Tongue (tissue), 3 donors: ENCODE measurements at places on chromosomes 5 and 9.

DNA sequence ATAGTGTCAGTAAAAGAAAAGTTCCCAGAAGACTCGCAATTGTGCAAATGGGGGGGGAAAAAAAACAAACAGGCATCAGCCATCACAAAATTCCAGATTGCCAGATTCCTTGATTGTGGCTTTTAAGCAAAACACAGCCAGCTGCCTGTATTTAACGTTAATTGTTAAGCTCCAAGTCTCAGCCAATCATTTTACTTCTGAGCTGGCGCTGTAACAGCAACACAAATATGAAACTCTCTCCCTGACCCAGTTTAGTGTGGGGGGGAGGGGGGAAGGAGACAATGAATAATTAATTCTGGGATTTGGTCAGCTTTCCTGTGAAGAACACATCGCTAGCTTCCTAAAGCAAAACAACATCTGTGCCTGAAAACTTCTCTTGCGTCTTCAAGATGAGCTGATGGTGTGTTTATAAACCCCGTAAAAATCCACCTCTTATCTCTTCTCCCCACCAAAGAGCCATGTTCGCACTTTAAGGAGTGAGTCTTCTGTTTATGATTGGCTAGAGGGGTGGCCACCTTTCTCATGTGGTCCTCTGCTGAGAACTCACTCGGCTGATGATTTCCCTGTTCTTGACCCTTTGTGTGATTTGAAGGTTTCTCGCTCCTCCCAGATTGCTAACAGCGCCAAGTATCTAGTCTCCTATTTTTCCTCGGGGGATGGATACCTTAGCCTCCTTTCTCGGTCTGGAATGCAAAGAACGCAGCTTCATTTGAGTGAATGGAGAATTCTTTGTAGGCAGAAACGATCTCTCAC is 160.2 kb upstream of the DAPK1 start:
- DNase-seq, result peak; percentile 60

GRCh38 chr5:179839328-179840256 is 18.9 kb downstream of the SQSTM1 start:
- DNase-seq, result no peak

- no peak for DNase-seq
Observed at GRCh38 chr5:56323505-56323904, 90.4 kb upstream of the ANKRD55 start.

GRCh38 chr9:87491523-87491922 is 6.1 kb upstream of the DAPK1 start:
- no peak for DNase-seq

GRCh38 chr5:25955337-25955736 is 1083.0 kb downstream of the CDH9 start:
- DNase-seq, result no peak

- DNase-seq, result no peak
Observed at GRCh38 chr9:116275418-116276195, 122.0 kb downstream of the PAPPA start.

DNA sequence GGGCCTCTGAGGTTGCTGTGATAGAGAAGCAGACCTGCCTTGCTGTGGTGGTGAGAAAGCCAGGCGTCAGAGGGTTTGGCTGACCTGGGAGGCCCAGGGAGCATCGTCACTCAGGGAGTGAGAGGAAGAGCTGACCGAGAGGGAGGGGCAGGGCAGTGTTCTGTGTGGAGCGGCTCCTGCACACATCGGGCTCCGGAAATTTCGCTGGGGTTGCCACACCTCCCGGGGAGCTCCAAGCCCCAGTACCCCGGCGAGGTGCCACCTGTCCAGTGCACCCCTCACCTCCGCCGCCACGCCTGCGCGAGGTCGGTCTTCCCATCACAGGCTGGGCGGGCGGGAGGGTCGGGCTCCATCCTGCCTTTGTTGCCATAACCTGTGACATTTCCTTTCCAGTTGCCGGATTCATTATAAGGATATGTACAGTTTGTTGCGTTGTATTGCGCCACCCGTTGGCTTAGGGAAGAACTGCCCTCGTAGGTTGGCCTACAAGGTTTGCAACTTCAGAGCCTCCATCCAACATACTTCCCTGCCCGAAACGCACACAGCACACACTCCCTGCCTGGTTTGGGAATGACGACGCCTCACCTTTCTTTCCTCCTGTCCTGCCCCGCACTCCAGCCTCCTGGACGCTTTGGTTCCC is 223.2 kb downstream of the CACNA1B start:
- DNase-seq, result no peak

DNA sequence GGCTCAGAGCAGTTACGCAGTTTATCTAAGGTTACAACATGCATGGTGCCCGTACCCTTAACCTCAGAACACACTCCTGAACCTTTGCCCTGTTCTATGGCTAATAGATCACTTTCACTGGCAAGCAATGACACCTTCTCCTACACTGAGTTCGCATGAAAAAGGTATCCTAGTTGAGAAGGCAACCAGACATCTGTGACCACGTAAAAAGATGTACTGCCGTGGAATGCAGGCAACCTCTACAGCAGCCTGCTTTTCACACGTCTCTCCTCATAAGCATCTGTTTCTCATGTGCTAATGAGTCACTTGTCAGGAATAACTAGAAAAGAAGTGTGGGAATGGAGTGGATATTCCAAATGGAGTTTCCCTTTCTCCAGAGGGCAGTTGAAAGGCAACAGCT is 71.4 kb downstream of the FBXO38 start:
- DNase-seq, result no peak

DNA sequence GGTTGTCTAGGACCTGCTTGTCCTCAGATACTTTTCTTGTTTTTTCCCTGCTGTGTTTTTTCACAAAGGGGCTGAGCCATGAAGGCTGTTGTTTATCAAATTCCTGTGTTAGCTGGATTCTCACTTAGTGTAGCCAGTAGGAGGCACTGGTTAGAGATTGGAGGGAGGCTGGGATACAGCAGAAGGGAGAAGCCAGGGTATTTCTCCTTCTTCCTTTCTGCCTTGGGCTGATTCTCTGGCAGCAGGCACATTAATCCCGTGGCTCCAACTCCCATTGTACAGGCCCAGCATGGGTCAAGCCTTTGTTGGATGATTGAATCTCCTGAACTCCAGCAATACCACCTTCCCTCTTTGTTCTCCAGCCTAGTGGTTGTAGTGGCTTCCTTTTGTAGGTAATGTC is 46.4 kb upstream of the FAM170A start:
- DNase-seq, result no peak

DNA sequence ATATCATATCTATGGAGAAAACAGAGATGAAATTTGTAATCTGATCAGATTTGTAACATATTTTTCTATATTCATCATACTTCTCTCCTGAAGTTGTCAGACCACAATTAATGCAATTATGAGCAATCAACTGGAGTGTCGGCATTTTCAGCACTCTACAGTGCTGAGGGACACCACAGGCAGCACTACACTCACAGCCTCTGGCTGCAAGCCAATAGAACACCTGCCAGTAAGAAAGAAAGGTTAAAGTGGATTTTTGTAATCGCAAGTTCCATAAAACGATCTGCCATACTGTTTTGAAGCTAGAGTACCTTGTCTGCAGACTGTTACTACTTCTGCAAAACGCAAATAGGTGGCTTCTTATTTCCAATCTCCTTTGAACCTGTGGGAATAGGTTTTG is 147.6 kb downstream of the ADAMTS6 start:
- peak; percentile 6 for DNase-seq

- DNase-seq, result peak; percentile 53
Observed at GRCh38 chr5:37889612-37890317, 49.9 kb upstream of the GDNF start.

GRCh38 chr5:167051402-167051768 is 1240.1 kb upstream of the WWC1 start:
- no peak for DNase-seq
